ENCODE measurements at places on chromosomes 1 and 21. TPM values are rescaled to one million over a fixed set of nuclear protein-coding genes. Genes with fewer than 3 reads are reported as not detected.

- ATAC-seq, result no peak
These were observed 6.7 kb downstream of the KIAA0040 start for GRCh38 chr1:175185903-175186302.

DNA sequence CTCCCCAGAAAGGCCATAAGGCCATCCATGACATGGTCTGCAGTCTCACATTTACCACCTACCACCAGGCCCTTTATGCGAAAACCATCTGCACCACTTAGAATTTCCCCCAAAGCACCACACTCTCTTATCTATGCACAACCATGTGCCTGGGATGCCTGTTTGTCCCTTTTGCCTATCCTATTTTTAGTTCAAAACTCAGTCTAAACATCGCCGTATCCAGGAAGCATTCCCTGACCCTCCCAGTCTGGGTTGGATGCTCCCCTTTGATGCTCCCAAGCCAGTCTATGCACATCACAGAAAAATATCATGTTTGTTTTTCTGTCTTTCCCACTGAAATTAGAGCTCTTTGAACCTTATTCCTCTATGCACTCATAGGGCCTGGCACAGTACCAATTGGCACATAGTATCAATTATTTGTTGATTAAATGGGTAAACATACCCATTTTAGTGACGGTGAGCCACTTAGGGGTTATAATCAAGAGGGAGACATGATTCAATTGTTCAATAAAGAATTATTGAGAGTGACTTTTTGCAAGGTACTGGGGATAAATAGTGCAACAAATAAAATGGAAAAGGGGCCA is 6.7 kb downstream of the MPL start:
- ATAC-seq, result no peak

DNA sequence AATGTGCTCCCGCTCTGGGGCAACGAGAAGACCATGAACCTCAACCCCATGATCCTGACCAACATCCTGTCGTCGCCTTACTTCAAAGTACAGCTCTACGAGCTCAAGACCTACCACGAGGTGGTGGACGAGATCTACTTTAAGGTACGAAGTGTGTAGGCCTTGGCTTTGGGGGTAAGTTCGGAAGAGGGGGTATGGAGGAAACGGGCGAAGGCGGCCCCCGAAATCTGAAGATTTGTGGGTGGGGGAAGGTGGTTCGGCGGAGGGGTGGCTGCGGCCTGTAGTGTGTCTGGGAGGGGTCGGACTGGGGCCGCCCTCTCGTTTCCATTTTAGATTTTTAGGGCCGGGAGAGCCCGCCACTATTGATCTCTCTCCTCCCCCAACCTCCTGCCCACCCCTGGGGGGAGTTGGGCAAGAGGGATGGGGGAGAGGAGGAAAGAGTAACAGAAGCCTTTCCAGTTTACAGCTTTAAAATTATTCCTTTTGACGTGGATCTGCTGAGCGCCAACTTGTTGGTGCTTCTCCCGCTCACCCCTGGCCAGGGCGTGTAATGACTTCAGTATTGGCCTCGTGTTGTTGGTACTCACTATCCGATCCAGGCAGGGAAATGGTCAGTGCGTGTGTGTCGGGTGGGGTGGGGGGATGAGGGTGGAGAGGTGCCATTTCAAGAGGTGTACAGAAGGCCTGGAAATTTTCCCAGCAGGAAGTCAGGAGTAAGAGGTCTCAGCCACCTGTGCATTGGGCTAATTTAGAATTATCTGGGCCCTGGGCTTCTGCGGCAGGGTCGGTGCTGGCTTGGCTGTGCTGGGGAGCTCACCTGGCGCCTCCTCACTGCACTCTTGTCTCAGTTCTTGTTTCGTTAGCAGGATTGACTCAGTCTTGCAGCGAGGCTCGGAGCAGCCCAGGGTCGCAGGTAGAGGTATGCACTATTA is 880 bp downstream of the PRPF38B start:
- ATAC-seq, result peak; percentile 66

- ATAC-seq, result no peak
These were observed 13.6 kb downstream of the KRTAP10-1 start for GRCh38 chr21:44526096-44526997.

DNA sequence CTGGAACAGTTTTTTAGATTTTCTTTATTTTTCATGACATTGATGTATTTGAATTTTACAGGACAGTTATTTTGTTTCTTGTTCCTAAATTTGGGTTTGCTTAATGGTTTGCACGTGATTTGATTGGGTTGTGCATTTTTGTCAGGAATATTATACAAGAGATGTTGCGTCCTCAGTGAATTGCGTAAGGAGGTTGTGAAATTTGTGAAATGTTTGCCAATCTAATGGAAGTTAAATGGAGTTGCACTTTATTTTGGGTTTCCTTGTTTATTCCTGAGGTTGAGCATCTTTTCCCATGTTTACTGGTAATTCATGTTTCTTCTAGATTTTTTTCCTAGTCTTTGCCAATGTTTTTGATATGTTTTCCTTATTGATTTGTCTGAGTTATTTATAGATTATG is 19.9 kb downstream of the ZNF648 start:
- ATAC-seq, result no peak

DNA sequence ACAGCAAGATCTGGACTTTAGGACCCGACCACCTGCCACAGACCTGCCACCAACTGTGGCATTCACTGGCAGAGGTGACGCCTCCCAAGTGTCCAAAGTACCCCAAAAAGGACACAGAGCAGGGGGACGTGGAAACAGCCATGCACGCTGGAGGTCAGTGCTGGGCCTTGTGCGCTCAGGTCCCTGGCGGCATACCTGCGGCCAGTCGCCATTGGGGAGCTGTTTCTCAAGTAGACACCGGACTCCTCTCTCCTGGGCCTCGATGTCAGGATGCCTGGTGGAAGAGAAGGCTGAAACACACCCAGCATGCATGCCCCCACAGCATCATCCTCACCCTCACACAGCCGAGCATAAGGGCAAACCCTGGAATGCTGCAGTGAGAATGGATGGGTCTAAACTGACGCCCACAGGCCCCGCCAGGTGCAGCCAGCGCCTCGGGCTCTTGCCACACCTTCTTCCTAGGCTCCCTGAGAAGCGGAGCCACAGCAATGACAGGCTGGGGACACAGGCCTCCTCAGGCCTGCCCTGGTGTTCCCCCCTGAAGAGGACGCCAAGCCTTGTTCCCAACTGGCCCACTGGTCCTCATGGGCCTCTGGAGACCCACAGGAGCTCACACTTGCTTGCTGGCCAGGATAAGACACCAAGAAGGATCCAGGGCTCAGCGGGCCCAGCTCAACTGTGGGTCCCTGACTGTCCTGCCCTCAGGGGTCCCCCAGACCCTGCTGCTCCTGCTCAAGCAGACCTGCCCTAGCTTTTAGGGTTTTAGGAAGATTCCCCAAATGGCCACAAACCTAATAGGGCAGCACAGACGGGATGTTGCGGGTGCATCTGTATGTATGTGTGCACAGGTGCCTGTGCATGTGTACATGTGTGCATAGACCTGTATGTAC is 7.7 kb upstream of the SPATC1L start:
- no peak for ATAC-seq

- peak; percentile 69 for ATAC-seq
These were observed 36.8 kb upstream of the RUNX3 start for GRCh38 chr1:24966724-24967346.

GRCh38 chr1:42657201-42657600 is 1.0 kb upstream of the PPIH start:
- ATAC-seq, result no peak

BRDT gene
- not detected for total RNA-seq

FAM110D gene
- not detected for total RNA-seq

CCT8 gene
- total RNA-seq, result 405 TPM

TMEM201 gene
- total RNA-seq, result 25.5 TPM

LCA5L gene
- total RNA-seq, result not detected

PLA2G5 gene
- not detected for total RNA-seq

BOLA1 gene
- total RNA-seq, result 26.7 TPM

All from activated T-helper 17 cell treated with anti-CD3 and anti-CD28 coated beads, Interleukin-2, amount 50 U/mL, for 72 hours (primary cell).